HT-29 (cell line): ENCODE measurements at places on chromosomes 3 and 15.

- DNase-seq, result no peak
Measured at GRCh38 chr3:58403513-58404109, 30.0 kb downstream of the PDHB start.

GRCh38 chr3:72797773-72798543 is 50.3 kb downstream of the SHQ1 start:
- no peak for DNase-seq

- no peak for DNase-seq
Measured at GRCh38 chr15:88865498-88866099, 29.7 kb downstream of the HAPLN3 start.

GRCh38 chr3:32460031-32460749 is 42.5 kb downstream of the CMTM6 start:
- no peak for DNase-seq

GRCh38 chr3:18100121-18100520 is 325.0 kb downstream of the SATB1 start:
- DNase-seq, result no peak

DNA sequence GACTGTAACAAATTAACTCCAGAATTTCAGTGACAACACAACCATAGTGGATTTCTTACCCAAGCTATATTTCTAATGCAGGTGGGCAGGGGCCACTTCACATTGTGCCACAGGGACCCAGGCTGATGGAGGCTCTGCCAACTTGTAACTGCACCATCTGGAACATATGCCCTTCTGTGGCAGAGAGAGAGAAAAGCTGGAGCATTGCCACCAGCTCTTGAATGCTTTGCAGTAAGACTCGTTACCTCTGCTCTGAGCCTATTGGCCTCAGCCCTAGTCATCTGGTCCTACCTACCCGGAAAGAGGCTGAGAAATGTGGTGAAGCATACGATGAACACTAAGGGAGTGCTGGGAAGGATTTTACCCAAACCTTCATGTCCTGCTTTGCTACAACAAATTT is 587.1 kb downstream of the ZNF385D start:
- DNase-seq, result no peak

GRCh38 chr3:170869645-170870593 is at the start of gene RPL22L1:
Gene RPL22L1, minus strand, starts transcription at chr3:170870195. Its CDS starts 28 bp downstream, at chr3:170870167.
- DNase-seq, result peak; percentile 99

GRCh38 chr3:15462451-15462850 is 35.1 kb downstream of the EAF1 start:
- DNase-seq, result no peak

GRCh38 chr3:64187065-64187959 is 38.0 kb downstream of the PRICKLE2 start:
- peak; percentile 42 for DNase-seq

DNA sequence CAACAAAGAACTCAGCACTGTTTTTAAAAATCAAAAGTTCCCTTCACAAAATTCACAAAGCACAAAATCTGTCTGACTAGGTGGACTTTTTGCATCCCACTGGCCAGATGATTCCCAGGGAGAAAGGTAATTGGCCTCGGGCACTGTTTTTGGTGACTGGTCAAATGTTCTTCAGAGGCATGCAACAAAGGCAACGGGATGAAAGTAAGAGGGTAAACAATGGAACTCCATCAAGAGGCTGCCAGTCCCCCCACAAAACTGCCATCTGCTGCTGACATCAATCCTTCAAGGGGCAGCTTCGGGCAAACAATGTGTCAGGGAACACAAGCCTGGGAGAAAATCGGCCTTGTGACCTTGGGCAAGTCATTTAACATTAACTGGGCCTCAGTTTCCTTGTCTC is 3.3 kb downstream of the SRGAP3 start:
- DNase-seq, result no peak

DNA sequence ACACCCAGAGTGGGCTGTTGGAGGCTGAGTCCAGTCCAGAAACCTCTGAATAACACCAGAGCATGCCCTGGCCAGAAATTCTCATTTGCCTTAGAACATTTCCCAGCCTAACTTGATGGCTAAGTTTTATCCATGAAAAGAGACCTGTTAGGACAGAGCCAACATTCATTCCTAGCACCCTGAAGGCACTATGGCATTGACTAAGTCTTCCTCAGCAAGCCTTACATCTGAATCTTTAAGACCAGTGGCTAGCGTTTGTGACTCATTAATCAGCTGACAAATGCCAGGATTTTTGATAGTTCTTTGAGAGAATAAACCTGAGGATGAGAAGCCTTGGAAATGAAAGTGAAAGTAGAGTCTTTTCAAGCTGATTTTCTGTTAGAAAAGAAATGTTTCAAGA is 1087.1 kb upstream of the ALCAM start:
- DNase-seq, result no peak

GRCh38 chr15:100515758-100516157 is 13.0 kb downstream of the CERS3 start:
- DNase-seq, result no peak

- no peak for DNase-seq
Measured at GRCh38 chr15:64112904-64113303, 17.1 kb downstream of the SNX1 start.

DNA sequence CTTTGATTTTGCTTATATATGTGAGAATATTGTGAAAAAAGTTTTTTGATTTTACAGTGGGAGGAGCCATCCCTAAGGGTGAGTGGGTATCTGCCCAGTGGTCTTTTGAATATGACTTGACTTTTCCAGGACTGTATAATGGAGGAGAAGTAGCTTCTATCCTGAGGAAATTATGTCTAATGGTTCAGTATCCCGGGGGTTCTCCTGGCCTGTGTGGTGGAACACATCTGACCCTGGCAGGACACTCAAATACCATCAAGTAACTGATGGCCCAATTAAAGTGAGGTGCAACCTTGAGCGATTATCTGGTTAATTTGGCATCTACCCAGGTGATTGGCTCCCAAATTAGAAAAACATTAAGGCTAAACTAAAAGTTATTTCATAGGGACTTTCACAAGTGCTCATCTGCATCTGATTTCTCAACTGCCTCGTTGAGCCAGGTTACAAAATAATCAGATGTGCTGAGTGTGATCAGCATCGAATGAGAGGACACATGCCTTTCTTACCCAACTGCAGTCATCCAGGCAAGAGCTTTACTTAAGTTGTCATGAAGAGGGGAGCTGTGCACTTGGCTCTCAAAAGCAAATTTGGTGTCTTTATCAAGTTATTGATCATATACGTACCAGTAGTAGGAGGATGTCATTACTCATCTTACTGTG is 201.4 kb downstream of the IL5RA start:
- DNase-seq, result no peak

GRCh38 chr3:9686050-9686550 is 17.5 kb upstream of the CPNE9 start:
- no peak for DNase-seq

DNA sequence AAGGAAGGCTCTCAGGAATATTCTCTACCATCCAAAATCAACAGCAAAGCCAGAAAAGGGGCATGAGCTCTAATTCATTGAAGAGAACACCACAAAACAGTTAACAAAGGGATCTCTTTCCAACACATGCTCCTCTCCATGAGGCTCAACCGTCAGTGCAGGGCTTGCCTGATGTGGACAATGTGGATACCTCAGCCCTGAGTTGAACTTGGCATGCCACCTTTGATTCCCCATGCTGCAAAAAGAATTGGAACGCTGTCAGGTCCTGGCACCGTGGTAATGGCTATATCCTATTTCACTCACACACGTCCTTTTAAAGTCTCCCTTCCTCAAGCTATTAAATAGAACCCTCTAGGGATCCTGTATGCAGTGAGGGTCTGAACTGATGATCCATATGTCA is 30.7 kb upstream of the IP6K2 start:
- no peak for DNase-seq

- DNase-seq, result peak; percentile 84
Measured at GRCh38 chr3:107855710-107856109, 235.1 kb downstream of the CD47 start.

DNA sequence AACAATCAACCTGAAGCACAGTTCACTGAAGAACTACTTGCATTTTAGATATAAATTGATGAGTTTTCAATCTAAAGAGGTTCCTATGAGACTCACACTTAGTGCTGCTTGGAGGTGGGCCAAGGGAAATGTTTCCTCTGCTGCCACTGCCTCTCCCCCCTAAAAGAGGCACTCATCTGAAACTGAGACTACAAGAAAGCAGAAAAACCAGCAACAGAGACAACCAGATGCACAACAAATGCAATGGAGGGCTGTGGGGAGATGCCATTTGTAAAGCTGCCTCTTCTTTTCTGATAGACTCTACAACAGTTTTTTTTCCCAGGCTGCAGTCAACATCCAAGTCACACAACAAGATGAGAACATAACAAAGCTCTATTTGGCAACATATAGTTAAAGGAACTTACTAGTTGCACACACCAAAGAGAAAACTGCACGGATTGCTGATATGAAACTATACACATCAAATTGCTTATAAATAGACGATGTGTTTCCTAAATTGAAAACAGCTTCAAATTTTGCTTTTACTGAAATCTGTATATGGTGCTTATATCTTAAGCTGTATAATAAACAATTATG is 11.0 kb downstream of the TSPAN3 start:
- no peak for DNase-seq

DNA sequence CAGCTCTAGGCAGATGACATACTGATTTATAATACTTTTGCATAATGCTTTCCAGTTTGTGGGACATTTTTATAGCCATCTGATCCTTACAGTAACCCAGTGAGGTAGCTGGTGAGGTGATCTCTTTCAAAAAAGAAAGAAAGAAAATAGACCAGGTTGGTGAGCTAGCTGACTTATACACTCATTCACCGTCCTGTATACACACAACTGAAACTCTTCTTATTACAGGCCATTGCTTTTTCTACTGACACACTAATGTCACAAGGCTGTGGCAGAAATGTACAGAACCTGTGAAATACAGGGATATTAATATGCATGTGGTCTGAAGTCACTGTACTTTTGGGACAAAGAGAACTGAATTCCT is 150.2 kb upstream of the BHLHE40 start:
- no peak for DNase-seq

GRCh38 chr3:151491525-151491924 is 30.7 kb upstream of the IGSF10 start:
- DNase-seq, result no peak

DNA sequence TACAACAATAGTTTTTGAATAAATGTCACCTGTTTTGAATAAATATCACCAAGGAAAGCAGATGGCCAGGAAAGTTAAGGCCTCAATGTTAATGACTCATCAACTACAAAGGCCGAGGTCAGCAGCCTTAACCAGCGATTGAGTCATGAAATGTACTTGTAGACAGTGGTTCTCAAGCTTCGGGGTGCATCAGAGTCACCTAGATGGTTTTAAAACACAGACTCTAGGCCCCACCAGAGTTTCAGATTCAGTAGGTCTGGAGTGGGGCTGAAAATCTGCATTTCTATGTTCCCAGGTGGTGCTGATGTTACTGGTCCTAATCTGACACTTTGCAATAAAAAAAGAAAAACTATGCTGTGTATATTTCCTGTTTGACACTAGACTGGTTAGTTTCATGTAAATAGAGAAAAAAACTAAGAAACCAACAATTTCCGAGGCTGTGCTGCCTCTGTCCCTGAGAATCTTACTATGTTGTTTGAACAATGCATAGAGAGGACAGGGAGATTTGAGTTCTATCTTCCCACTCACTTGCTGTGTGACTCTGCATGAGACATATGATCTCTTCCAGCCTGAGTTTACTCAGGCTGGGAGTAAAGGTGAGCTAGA is 9.8 kb downstream of the RAB27A start:
- DNase-seq, result peak; percentile 60

DNA sequence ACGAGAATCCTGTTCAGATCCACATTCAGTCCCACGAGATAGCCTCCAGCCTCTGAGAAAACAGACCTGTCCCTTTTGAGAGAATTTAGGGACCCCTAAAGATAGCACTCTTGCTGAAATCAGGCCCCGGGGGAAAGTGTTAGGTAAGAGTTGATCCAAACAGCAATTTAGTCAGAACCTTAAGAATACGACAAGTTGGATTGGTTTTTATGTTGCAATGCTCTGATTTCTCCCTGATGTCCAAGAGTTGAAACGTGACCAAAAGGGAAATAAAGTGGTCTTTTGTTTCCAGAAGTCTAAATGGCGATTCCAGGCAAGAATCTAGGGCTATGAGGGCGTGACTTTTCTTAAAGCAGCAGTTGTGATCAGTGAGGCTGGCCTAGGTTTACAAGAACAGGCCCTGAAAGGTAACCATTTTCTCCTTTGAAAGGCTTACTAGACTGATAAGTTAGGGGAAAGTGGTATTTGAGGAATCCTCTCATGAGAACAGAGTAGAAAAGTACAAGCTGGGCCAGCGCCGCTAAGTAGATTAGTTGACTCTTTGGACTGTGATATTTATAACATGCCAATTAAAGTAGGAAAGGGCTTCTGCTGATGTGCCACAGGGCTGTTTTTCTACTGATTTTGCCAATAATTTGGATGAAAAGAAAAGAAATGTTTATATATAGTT is 4.9 kb downstream of the MAN2A2 start:
- DNase-seq, result no peak

DNA sequence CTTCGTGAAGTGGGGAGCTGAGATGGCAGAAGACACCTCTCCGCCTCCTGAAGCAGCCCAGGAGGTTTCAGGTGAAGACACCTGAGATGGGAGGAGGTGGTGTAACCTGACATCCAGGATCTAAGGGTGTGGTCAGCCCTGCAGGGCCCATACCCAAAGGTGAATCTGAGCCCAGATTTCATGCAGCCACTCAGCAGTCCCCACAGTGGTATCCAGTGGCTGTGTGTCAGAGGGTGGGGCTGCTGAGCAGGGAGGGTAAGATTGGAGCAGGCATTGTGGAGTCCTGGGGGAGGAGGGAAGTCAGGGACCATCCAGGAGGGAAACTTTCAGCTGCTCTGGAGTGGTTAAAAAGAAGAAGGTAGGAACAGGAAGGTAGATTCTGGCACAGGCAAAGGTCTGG is 46.0 kb upstream of the SMAD6 start:
- no peak for DNase-seq

DNA sequence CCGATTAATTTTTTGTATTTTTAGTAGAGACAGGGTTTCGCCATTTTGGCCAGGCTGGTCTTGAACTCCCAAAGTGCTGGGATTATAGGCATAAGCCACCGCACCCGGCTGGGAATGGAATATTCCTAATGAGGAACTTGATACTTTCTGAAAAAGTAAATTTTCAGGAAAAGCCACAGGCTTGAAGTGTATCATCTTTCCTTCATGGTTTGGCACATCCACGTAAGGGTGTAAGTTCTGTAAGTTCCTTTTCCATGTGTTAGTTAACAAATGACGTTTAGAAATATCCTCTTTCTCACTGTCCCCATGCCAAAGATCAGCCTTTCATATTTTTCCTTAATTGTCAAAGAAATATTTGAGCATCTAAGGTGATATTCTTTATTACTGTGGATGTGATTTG is 24.9 kb downstream of the TMEM45A start:
- DNase-seq, result no peak

- no peak for DNase-seq
Measured at GRCh38 chr15:79689030-79689429, 207.8 kb downstream of the MTHFS start.

GRCh38 chr3:146780251-146780650 is 175.1 kb upstream of the PLSCR5 start:
- DNase-seq, result no peak

- DNase-seq, result peak; percentile 71
Measured at GRCh38 chr3:127690823-127691452, 18.2 kb downstream of the ABTB1 start.
